NCI-H1105 (cell line): ENCODE measurements at places on chromosomes 5 and 9.

GRCh38 chr5:156295431-156295830 lies 31.5 kb upstream of the SGCD start:
- DNase-seq, result no peak

DNA sequence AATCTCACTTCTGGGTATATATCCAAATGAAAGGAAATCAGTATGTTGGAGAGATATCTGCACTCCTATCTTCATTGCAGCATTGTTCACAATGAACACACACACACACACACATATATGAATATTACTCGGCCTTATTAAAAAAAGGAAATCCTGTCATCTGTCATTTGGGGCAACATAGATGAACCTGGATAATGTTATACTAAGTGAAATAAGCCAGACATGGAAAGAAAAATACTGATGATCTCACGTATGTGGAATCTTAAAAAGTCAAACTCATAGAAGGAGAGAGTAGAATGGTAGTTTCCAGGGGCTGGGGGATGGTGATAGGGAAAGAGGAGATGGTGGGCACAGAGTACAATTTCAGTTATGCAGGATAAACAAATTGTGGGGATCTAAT lies 100.3 kb downstream of the EMB start:
- DNase-seq, result no peak

- DNase-seq, result no peak
Measured at GRCh38 chr9:129840034-129840433, 4.8 kb downstream of the USP20 start.

GRCh38 chr9:69195668-69196067 lies 21.6 kb downstream of the TJP2 start:
- DNase-seq, result no peak

- no peak for DNase-seq
Measured at GRCh38 chr9:124458441-124458840, 8.2 kb downstream of the ADGRD2 start.

DNA sequence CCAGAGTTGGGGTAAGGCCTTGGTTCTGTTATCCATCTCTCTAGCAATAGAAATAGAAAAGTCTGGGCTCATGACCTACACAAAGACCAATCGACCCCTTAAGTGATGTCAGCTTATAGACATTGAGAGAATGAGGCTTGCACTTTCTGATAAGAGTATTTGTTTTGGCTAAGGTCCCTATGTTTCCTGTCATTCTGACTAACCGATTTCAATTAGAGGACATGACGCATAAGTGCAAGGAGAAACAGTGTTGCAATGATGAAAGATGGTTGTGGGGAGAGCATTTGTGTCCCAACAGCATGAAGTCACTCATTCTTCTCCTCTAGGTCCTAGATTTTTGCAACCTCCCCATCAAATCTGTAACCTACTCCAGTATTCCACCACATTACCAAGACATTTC lies 255.1 kb downstream of the MAT2B start:
- no peak for DNase-seq

DNA sequence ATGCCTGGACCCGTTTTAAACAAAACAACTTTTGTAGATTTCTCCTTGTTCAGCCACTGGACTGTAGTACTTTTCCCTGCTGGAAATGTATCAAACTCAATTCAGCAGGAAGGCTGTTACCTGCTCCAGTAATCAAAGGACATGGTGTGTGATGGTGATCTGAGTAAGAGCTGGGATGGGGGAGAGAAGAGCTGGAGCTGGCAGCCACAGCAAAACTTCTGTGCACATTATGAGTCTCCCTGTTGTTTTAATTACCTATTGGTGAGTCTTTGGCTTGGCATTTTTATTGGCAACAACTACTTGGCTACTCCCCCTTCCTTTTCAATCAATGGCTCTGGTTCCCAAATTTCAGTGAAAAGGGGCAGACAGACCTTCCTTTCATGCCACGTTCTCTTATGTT lies 9.7 kb downstream of the NREP start:
- no peak for DNase-seq

DNA sequence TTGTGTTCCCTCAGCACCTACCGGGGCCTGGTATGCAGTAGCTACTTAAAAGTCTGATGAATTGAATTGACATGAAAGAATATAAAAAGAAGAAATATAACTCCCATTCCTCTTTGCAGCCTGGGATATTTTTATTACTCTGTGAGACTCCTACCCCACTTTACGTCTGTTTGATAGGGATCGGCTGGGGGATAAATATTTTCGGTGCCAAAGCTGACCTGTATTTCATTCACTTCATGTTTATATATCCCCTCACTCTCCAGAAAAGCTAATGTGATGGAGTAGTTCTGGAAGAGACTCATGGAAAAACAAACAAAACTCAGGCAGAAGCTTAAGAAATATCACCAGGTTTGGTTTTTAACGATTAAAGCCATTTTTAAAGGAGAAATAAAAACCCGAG lies 108.2 kb upstream of the TBC1D2 start:
- no peak for DNase-seq
